ENCODE measurements at places on chromosomes 2 and 18.

DNA sequence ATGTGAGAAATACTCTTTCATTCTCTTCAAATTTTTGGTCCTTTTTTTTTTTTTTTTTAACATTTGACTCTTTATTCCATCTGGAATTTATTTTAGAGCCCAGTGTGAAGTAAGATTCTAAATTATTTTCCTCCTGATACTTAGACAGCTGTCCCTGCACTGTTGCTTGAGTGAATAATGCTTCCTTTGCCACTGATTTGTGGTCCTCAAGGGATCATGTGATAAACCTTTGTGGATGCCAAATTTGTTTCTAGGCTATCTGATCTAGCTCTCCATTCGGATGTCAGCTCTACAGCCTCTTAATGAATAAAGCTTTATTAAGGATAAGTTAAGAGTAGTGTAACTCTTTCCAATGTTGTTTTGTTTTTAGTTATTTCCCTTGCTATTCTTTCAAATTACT, 142.3 kb downstream of the SMAD7 start:
- DNase-seq: no peak

- DNase-seq: no peak
Observed at GRCh38 chr2:123073371-123073770, 951.7 kb upstream of the CNTNAP5 start.

- DNase-seq: no peak
Observed at GRCh38 chr18:9860682-9861081, 25.1 kb upstream of the TXNDC2 start.

- DNase-seq: no peak
Observed at GRCh38 chr2:3683748-3684454, 19.5 kb upstream of the DCDC2C start.

- DNase-seq: no peak
Observed at GRCh38 chr18:63963615-63964256, 6.1 kb upstream of the SERPINB8 start.

- DNase-seq: no peak
Observed at GRCh38 chr18:76972241-76972640, 149.9 kb downstream of the ZNF236 start.

- DNase-seq: no peak
Observed at GRCh38 chr2:164495491-164496223, 125.6 kb downstream of the GRB14 start.

DNA sequence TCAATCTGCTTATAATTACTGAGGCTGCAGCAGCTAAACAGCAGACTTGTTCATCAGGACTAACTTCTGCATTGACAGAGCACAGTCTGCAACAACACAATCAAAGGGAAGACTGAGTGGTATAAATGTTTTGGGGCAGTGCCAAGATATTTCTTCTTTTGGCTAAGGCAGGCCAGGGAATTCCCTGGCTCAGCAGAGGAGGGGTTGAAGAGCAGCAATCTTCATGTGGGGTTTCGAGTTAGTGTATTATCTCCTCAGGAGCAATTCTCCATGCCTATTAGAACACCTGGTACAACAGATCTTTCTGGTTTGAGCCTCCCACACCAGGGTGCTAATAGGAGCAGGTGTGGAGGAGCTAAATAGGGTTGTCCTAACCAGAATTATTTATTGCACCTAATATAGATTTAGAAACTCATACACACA, 103.0 kb upstream of the STK17B start:
- DNase-seq: peak; percentile 23

All from NCI-H1436 (cell line).